ENCODE measurements at places on chromosomes 5 and 9.
A peak's percentile ranks its signal among the peaks of the same experiment; 100 is the strongest.

DNA sequence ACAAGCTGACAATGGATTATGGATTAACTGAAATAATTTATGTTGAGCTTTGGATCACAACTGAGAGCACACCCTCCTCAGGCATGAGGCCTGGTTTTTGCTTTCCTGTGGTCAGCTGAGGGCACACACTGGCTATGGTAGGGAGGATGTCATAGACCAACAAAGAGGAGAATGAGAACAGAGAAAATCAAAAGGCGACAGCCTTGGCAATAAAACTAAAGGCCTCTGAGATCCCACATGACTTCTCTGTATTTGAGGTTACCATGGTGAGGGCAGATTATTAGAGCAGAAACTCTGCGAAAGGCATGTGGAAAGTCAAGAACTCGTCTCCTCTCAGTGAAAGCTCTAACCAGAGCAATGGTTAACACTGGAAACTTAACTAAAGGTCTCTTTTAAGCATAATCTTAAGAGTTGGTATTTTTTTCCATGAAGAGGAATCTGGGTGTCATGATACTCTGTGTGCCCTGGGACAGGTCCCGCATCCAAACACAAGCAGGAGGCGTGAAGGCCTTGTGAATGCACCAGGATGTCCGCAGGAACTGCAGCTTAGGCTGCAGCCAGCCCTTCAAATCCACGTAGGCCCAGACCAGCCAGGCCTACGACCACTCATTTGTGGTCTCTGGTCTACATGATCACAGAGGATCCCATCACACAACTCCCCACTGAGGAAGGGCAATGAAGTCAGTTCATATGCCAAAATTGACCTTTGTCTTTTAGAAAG is 12.4 kb upstream of the MEIKIN start:
- DNase-seq = no peak

DNA sequence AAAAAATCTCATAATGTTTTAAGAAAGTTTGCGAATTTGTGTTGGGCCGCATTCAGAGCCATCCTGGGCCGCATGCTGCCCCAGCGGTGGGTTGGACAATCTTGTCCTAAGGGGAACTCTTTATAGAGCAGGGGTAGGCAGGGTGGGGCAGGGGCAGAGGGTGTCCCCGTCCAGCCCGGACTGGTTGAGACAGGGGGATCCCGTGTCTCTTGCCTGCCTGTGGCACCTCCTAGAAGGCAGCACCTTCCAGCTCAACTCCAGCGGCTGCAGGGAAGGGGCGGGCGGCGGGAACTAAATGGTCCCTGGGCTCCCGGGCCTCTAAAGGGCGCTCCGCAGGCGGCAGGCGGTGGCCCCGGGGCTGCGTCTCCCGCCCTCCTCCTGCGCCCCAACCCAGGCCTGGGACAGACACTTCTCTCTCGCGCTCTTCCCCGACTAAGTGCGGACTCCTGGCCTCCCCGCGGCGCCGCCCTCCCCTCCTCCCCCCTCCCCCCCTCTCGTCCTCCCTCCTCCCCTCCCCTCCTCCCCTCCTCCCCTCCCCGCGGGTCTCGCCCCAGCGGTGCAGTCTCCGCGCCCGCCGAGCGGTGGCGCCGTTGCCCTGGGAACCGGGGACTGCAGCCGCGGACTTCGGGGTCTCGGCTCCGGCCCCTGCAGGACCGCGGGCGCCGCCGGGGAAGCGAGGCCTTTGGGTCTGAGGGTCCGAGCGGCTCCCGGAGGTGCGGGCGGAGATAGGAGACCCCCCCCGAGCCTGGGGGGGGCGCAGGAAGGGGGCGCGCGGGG is 132.6 kb downstream of the MRPL36 start:
- no peak for DNase-seq

DNA sequence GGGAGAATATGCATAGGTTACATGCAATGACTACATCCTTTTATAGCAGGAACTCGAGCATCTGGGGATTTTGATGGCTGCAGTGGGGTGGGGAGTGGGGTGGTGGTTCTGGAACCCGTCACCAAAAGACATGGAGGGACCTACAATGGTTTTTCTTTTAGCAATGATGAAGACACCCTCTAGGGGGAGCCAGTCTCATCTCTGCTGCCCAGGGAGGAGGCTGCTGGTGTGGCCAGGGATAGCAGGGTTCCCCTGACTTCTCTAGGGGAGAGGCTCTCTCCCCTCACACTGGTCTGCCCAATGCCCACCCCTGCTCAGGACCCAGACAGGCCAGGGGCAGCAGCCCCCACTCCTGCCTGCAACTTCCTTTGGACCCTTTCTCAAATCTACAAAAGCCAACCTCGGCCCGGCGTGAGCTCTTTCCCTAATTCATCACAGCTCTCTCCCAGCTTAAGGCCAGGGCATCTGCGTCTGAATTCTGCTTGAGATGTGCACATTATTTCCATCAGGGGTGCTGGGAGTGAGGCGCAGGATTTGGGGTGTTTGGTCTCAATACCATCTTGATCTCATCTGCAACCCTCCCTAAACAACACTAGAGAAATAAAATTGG is 73.6 kb upstream of the RETREG1 start:
- DNase-seq = peak; percentile 46

- peak; percentile 95 for DNase-seq
Measured at GRCh38 chr5:150763023-150763769, 4.4 kb upstream of the DCTN4 start.

DNA sequence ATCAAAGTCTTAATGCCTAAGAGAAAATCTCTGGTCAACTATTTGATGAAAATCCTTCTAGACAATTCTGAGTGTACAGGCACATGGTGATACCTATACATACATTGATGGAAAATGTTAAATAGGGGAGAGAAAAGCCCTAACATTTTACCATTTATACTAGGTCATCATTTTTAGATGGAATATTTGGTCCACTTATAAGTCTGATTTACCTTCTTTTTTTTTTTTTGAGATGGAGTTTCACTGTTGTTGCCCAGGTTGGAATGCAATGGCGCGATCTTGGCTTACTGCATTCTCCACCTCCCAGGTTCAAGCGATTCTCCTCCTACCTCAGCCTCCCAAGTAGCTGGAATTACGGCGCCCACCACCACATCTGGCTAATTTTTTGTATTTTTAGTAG is 81.7 kb downstream of the FCHO2 start:
- DNase-seq = no peak

DNA sequence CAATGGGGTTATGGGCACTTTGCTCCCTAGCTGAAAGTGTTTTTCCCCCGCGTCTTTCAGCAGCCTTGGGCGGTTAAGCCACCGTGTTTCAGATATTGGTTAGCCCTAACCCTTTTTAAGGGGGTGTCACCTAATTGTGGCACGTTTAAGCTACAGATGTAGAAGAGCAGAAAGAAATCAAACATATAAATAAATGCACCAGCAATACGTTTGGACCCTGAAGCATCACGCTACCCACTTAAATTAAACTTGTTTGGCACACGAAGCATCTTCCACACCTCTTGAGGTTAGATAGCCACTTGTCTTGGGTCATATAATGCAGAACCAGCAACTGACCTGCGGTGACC is 768 bp downstream of the YTHDC2 start:
- DNase-seq = no peak

GRCh38 chr9:23543419-23543818 is 282.6 kb downstream of the ELAVL2 start:
- no peak for DNase-seq

- DNase-seq = no peak
Measured at GRCh38 chr5:55900776-55901175, 49.6 kb downstream of the IL31RA start.

DNA sequence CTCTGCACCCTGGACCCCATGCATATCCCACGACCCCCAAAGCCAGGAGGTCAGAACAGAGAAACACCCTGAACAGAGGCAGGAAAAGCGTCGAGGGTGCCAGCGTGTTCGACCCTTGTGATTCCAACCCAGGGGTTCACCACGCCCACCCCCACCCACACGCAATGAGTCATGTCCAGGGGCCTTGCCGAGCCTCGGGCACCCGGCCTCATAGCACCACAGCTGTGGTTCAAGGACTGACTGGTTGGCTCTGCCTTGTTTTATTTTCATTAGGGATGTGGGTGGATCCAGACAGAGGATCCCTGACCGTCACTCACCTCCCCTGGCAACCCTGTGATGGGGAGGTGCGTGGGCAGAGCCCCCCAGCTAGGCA is 9.5 kb upstream of the QSOX2 start:
- peak; percentile 10 for DNase-seq

DNA sequence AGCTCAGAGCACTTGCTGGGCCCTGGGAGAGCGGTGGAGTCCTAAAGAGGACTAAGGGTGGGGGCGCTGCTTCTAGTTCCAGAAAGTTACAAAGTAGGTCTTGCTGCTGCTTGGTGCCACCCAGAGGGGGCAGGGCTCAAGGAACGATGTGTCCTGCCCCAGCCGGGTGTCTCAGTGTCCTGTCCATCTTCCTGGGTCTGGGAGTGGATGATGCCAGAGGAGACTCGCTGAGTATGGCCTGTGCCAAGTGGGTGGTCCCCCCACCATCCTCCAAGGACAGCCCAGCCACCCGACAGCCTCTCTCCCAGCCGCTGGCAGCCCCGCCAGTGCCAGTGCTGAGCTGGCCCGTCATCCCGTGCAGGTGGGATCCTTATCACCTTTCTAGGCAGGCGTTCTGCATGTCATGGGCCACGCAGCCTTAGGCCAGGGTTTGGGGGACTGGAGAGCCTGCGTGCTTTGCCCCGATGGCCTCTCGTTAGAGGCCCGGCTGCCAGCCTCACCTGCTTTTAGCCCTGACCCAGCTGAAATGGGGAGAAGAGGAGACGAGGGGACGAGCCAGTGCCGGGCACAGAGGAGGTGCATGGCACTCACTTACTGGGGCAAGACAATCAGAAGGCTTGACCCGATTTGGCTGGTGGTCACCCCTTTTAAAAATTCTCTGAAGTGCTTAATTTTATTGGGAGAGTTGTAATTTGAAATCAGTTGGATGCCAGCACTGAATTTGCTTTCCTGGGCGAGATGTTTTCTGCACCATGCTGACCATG is 5.6 kb downstream of the WNK2 start:
- no peak for DNase-seq

DNA sequence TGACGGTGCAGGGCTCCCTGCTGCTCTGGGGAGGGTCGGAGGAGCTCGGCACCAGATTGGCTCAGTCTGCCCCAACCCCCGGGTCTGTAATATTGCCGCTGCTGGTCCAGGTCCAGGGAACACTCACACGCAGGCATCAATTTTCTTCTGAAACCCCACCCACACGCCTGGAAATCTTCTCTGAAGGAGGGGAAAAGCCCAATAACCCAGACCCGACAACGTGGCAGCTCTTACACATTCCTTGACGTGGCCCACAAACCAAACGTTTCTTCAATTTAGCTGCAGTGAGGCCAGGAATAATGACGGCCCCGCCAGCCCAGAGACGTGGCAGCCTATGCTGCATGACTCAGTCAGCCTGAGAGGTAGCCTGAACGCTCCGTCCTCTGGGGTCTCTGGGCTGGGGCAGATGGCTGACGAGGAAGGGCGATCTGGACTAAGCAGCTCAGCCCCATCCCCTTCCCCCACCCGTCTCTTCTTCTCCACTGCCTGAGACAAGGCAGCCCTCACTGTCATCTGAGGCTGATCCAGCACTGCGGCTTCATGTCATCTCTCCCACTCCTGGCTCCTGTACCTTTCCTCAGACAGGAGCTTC is 9.9 kb upstream of the SPARC start:
- DNase-seq = no peak

DNA sequence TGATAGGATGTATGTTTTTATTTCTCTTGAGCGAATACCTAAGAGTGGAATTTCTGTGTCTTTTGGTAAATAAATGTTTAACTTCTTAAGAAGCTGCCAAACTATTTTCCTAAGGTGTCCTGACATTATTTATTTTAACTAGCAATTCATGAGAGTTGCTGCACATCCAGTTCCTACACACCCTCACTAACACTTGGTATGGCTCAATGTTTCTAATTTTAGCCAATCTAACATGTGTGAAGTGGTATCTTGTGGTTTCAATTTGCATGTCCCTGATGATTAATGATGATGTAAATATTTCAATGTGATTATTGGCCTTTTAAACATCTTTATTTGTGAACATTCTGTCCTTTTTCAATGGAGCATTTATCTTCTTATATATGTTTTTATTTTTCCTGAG is 2095.5 kb upstream of the C9orf72 start:
- no peak for DNase-seq

DNA sequence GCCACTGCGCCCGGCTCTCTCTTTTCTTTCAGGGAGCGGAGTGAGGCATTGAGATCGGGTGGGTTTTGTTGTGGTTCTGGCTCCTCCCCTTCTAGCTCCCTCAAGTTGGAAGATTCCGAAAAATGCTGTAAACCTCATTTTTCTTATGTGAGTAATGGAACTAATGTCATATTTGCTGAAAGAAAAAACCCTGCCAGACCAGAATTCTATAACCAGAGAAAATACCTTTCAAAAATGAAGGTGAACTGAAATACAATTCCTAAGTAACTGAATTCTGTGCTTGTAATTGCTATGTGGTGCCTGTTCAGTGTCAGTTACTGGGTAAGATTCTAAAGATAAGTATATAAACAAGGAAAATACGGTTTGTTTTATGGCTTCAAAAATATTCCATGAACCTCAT is 30.9 kb upstream of the CDK20 start:
- DNase-seq = no peak

- DNase-seq = no peak
Measured at GRCh38 chr9:118659011-118659410, 710.2 kb downstream of the BRINP1 start.

DNA sequence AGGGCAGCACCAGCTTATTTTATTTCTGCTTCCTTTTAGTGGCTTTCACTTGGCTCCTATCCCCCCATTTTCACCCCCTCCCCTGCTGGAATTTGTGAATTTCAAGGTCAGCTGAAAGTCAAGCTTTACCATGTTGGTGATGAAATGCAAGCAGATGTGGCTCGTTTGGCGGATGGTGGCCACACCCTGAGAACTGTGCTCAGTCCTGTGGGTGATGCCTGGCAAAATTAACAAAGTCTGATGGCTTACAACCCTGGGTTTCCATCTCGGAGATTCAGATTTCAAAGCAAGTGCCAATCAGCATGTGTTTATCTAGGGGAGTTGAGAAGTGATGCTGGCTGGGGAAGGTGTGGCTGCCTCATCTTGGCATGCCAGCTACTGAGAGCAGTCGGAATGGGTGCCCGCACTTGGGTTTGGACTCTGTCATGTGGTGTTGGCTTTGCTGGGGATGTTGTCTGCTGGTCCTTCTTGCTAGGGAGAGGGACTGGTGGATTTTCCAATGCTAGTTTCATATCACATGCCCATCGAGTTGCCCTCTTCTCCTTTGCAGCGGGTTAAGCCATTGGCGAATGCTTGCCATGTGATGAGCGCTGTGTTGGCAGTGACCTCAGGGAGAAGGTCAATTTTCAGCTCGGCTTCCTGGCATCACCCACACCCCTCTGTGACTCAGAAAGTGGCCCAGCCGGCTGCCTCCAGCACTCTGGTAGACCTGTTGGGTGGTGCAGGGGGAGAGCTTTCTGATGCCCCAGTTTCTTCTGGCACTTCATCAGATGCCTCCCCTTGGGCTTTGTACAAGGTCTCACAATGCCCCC is 77.0 kb upstream of the PITX1 start:
- peak; percentile 89 for DNase-seq
